Fibroblast of lung (primary cell): ENCODE measurements at places on chromosomes 1 and 21. TPM values are rescaled to one million over a fixed set of nuclear protein-coding genes. Genes with fewer than 3 reads are reported as not detected.
A peak's percentile ranks its signal among the peaks of the same experiment; 100 is the strongest.

Gene TUT4
- total RNA-seq, result 33.6 and 37.5 TPM in 2 replicates

GRCh38 chr21:36263797-36264196, 56.2 kb upstream of the MORC3 start:
- no peak for DNase-seq
- no peaks in the 10 kb centered on the region for H3K4me1 ChIP-seq
- H3K4me3 ChIP-seq, result no peak overlapping the region
- no peak overlapping the region for H3K27ac ChIP-seq
- peaks cover 2% of the 10 kb centered on the region for H3K36me3 ChIP-seq

DNA sequence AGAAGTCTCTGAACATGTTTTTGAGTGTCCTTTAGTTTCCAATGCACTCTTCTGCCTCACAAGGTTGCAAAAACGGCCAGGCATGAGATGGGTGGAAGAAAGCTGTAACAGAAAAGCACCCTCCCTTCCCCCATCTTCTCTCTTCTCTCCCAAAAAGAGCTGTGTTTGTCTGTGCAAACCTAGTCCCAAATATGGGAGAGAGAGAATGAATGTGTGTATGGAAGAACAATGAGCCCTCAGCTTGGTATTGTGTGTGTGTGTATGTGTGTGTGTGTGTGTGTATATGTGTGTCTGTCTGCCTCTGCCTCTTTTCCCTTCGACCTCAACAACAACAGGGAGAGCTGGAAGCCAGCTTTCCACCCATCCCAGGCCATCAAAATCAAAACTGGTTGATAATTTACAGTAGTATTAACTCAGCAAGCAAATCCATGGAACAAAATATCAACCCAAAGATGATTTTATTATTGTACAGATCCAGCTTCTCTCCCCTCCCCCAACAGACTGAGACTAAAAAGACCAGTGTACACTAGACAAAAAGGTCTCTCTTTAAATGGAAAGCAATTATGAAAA, 1.8 kb downstream of the RERE start:
- H3K4me3 ChIP-seq, result peak overlapping the region; percentile 82
- H3K4me1 ChIP-seq, result peaks cover 2% of the 10 kb centered on the region
- H3K27me3 ChIP-seq, result no peaks in the 10 kb centered on the region

Gene PGLYRP3
- not detected in 2 replicates for total RNA-seq

Gene TMEM52
- total RNA-seq, result 0.17 TPM in 1 of 2 replicates, not detected in the other

GRCh38 chr1:29354511-29355098, 118.3 kb downstream of the PTPRU start:
- H3K27me3 ChIP-seq, result no peaks in the 10 kb centered on the region
- DNase-seq, result no peak
- no peak overlapping the region for H3K27ac ChIP-seq
- H3K4me1 ChIP-seq, result no peaks in the 10 kb centered on the region
- no peaks in the 10 kb centered on the region for H3K36me3 ChIP-seq

DNA sequence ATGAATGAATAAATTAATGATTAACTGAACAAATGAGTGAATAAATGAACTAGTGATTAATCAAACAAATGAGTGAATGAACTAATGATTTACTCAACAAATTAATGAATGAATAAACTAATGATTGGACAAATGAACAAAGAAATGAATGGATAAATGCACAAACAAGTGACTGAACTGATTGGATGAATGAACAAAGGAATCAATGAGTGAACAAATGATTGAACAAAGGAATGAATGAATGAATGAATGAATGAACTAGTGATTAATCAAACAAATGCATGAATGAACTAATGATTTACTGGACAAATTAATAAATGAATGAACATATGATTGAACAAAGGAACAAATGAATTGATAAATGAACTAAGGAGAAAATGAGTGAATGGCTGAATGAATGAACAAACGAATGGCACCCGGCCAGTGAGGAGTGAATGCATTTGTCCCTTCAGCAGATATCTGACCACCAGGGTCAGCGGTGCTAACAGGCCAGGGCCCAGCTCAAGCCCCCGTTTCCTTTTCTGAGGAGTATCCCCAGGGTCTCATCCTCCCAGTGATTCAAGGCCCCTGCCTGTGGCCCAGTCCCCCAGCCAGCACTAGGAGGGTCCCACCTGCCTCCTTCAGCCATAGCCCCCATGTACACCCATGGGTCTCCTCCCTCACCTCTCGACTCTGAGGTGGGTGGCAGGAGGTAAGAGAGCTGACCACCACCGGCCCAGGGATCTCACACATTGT, 49.9 kb downstream of the WNT9A start:
- H3K27me3 ChIP-seq, result no peaks in the 10 kb centered on the region
- H3K4me1 ChIP-seq, result no peaks in the 10 kb centered on the region
- DNase-seq, result no peak
- no peak overlapping the region for H3K4me3 ChIP-seq

- no peak overlapping the region for H3K4me3 ChIP-seq
- no peak overlapping the region for H3K27ac ChIP-seq
- H3K36me3 ChIP-seq, result no peaks in the 10 kb centered on the region
- DNase-seq, result no peak
- H3K27me3 ChIP-seq, result no peaks in the 10 kb centered on the region
Measured at GRCh38 chr1:38476850-38477178, 382.8 kb downstream of the RRAGC start.

DNA sequence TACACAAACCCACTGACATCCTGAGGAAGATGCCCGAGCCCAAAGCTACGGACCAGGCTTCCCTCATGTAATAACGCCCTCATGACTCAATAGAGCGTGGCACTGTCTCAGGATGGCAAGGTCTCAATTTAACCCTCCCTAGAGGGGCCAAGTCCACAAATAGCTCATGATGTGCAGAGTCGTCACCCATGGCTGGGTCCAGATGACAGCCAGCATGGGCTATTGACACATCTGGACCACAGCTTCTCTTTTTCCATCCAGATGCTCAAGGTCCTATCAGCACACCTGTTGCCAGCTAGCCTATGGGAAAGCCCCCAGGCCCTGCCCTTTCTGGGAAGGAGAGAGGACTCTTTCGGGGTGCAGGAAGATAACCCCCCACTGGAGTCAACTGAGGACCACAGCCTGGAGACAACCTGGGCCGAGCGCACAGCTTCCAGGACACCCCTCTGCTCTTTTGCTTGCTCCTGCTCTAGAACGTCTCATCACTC, 2.8 kb downstream of the LAPTM5 start:
- DNase-seq, result no peak
- H3K36me3 ChIP-seq, result no peaks in the 10 kb centered on the region
- H3K27ac ChIP-seq, result no peak overlapping the region
- no peak overlapping the region for H3K4me3 ChIP-seq
- H3K27me3 ChIP-seq, result peaks cover 2% of the 10 kb centered on the region
- peaks cover 12% of the 10 kb centered on the region for H3K4me1 ChIP-seq
